ENCODE measurements at places on chromosomes 5 and 9. TPM values are rescaled to one million over a fixed set of nuclear protein-coding genes. Genes with fewer than 3 reads are reported as not detected.

DNA sequence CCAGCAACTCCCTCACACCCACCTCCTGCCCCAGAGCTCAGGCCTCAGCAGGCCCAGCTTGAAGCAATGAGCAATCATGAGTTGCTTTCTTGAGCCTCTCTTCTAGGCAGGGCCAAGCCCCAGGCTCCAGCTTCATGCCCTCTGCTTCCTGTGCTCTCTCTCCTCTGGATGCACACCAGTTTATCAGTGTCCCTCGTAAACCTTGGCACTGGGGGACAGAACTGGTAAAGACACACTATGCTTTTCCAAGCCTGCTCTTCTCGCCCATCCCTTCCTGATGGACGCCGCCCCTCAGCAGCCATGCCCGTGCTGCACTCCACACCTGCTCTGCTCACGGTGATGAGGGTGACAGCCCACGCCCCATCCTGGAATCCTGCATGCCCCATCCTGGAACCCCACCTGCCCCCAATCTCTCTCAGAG is 49.4 kb upstream of the ORM1 start:
- DNase-seq: peak; percentile 90

Gene PKD2L2
- polyA plus RNA-seq: not detected

- DNase-seq: no peak
Measured at GRCh38 chr9:134748591-134748990, 107.0 kb downstream of the COL5A1 start.

Gene CANX
- polyA plus RNA-seq: 139 TPM

DNA sequence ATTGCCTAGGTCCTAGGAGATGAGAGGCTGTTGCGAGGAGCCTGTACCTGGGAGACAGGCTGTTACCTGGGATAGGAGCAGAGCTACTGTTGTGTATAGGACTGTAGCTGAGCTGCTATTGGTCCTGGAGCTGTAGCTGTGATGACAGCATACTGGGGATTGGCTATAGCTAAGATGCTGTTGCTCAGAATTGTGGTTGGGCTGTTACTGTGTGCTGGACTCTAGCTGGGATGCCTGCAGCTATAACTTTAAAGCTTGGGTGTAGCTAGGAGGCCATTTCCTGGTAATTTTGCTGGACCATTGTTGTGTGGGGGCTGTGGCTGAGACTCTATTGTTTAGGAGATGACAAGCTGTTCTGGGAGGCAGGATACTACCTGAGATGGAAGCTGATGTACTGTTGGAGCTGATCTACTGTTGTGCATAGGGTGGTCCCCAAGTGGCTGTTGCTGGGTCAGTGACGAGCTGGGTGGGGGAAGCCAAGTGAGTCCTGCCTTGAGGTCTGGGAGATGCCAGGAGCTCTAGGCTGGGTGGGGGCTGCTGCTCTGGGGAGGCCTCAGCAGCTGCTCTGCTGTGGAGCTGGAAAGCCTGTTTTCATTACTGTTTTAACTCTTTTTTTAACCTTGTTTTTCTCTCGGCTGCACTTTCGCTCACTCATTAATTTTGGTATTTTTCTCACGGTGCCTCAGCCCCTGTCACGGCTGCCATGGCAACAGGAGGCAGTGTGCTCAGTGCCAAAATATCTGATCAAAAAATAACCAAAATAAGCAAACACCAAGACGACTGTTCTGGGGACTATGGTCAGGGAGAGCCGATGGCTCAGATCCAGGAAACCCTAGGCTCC is 3.0 kb upstream of the PCDH1 start:
- no peak for DNase-seq

- no peak for DNase-seq
Measured at GRCh38 chr5:79069488-79070349, at the start of the genes BHMT2 and DMGDH. Gene BHMT2, plus strand, starts transcription at chr5:79069767. Its CDS starts 16 bp downstream, at chr5:79069783. Gene DMGDH, minus strand, starts transcription at chr5:79069674. Its CDS starts 54 bp downstream, at chr5:79069620.

Measured in foreskin keratinocyte (primary cell).